Lung (tissue), 17 donors: ENCODE measurements at places on chromosomes 2 and 18. TPM values are rescaled to one million over a fixed set of nuclear protein-coding genes. Genes with fewer than 3 reads are reported as not detected.

The LTBP1 gene
- total RNA-seq, result 57.4 TPM

The PSTPIP2 gene
- 14.4 TPM for total RNA-seq

The RGPD4 gene
- total RNA-seq, result 0.15 TPM

The MROH2A gene
- not detected for total RNA-seq

The CCDC74A gene
- 13.7 TPM for total RNA-seq

The RND3 gene
- 43.7 TPM for total RNA-seq

The MYO5B gene
- 24.5 TPM for total RNA-seq

The AGXT gene
- 0.61 TPM for total RNA-seq

The TCF7L1 gene
- total RNA-seq, result 21.5 TPM

The MRPL33 gene
- total RNA-seq, result 59.9 TPM

The SLC4A3 gene
- 1.8 TPM for total RNA-seq

The IL36A gene
- total RNA-seq, result not detected

The SERPINB12 gene
- total RNA-seq, result not detected

The KIF3C gene
- 6.2 TPM for total RNA-seq

The RNF125 gene
- 9.2 TPM for total RNA-seq

The FBXO48 gene
- 1.3 TPM for total RNA-seq

The VWA3B gene
- 29.2 TPM for total RNA-seq

The TMEM37 gene
- 14.3 TPM for total RNA-seq

The CRYGC gene
- total RNA-seq, result not detected

The SKOR2 gene
- total RNA-seq, result not detected

The CFLAR gene
- total RNA-seq, result 345 TPM

The CLEC4F gene
- 0.31 TPM for total RNA-seq

The TTN gene
- total RNA-seq, result 47.4 TPM

The SERPINB10 gene
- total RNA-seq, result 0.63 TPM

The ARHGAP28 gene
- 9.4 TPM for total RNA-seq

The OXER1 gene
- 2.1 TPM for total RNA-seq

The IL18R1 gene
- 7.5 TPM for total RNA-seq

The CRYGD gene
- total RNA-seq, result not detected

The DSG3 gene
- total RNA-seq, result not detected

The IL1F10 gene
- not detected for total RNA-seq

The PLA2R1 gene
- 13.5 TPM for total RNA-seq

The CD8B gene
- 0.28 TPM for total RNA-seq

The TMEM169 gene
- 0.63 TPM for total RNA-seq

The FIGN gene
- 5.4 TPM for total RNA-seq

The WNT10A gene
- 0.77 TPM for total RNA-seq

The ASAP2 gene
- 30.9 TPM for total RNA-seq

The SPATA3 gene
- total RNA-seq, result not detected

The ANKRD29 gene
- 47.6 TPM for total RNA-seq

The MGAT4A gene
- total RNA-seq, result 43.7 TPM

The TBR1 gene
- total RNA-seq, result not detected

The OR6B2 gene
- total RNA-seq, result not detected

The NT5C1B gene
- not detected for total RNA-seq

The ERMN gene
- total RNA-seq, result 0.52 TPM

The VIT gene
- total RNA-seq, result 0.94 TPM

The GRP gene
- 40.8 TPM for total RNA-seq

The RAPGEF4 gene
- 9.5 TPM for total RNA-seq

The NETO1 gene
- not detected for total RNA-seq

The NAT8 gene
- total RNA-seq, result not detected

The DYSF gene
- 48.3 TPM for total RNA-seq

The ZNF638 gene
- 82.0 TPM for total RNA-seq

The CD8B2 gene
- total RNA-seq, result not detected

The EFEMP1 gene
- 205 TPM for total RNA-seq

The CCDC85A gene
- 10.5 TPM for total RNA-seq

The RUFY4 gene
- 0.15 TPM for total RNA-seq

The PRSS56 gene
- not detected for total RNA-seq
